Left ventricle myocardium superior (tissue), 1 donor: ENCODE measurements at places on chromosomes 2 and 18.

- no peak for DNase-seq
Observed at GRCh38 chr2:129717560-129718130, 261.8 kb upstream of the RAB6C start.

DNA sequence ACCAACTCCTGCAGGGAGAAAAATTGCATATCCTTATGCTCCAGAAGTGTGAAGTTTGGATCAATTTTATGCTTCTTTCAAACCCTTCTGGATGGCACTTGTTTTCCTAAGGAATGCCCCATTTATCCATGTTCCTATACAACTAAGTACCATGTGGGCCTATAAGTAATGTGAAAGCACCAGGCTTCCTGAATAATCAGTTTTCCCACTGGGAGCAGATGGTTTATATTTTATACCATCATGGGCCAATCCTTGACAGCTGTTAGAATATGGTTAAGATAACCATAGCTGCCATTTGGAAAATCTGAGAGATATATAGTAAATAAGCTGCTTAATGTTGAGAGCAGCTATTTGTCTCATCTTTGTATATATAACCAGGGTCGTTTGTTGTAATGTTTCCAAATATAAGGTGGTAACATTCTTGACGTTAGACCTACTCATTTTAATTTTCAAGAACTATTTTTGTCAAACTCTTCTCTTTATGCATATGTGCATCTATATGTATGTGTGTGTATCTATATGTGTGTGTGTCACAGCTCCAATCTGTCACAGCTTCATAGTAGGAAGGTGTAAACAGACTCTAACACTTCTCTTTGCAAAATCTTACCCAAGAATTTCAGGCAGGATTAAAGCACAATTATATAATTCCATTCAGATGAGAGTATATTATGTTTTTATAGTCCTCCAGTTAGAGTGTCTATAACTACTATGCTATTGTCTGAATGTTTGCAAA is 458.7 kb upstream of the GCFC2 start:
- DNase-seq: no peak

- no peak for DNase-seq
Observed at GRCh38 chr2:17680119-17680518, 73.5 kb downstream of the SMC6 start.

DNA sequence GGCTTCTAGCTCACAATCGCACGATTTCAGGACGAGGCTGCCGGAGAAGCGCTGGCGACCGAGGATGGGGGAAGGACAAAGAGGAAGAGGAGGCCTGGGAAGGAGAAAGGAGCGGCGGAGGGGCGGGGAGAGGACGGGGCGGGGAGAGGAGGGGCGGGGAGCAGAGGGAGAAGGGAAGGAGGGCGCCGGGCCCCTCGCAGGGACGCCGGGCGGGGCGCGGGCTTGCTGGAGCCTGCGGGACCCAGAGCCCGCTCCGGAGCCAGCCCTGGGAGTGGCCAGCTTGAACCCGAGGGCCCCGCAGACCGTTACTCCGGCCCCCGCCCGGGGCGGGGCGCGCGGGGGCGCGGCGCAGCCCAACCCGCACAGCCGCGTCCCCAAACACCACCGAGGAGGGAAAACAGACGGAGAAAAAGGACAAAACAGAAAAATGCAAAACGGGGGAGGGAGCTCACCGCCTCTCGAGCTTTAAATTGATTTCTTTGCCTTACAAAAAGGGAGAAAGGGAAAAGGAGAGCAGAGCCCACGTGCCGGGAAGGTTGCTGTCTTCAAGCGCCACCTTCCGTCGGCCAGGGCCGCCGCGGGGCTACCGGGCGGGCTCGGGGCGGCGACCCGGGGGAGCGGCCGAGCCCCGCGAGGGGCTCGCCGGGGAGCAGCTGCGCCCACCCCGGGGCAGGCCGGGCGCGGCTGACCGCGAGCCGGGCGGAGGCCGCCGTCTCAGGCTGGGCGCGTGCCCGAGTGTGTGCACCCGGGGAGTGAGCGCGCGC is 781 bp upstream of the SOX11 start:
- DNase-seq: no peak

DNA sequence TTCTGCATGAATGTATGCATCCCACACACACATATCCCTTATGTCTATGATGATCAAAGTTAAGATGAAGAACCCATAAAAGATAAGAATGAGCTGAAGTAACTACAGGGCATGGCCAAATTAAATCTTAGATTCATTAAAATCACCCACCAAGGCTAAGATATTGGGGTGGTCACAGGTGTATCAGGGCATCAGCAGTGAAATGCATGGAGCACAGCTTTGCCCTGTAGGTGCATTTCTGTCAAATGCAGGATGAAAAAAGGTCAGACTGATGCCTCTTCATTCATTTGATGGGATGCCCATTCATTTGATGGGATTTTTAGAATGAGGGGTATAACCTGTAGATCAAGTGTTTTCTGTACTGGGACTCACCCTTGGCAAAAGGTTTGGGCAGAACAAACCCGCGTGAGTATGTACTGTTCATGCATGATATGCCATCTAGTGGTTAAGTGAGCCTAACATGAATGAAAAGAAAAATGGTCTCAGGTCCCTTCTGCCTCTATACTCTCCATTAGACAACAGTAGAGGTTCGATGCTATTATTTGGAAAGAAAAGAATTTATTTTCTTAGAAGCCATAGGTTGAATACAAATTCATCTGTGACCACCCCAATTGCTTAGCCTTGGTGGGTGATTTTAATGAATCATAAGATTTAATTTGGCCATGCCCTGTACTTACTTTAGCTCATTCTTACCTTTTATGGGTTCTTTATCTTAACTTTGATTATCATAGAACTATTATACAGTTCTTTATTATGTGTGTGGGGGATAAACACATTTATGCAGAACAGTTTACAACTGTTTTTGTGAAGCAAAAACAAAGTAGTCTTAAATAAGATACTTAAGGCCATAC is 43.2 kb upstream of the NOSTRIN start:
- no peak for DNase-seq

GRCh38 chr2:216215658-216216390 is 106.7 kb downstream of the XRCC5 start:
- no peak for DNase-seq

GRCh38 chr2:1626271-1626681 is 118.0 kb downstream of the PXDN start:
- DNase-seq: no peak

DNA sequence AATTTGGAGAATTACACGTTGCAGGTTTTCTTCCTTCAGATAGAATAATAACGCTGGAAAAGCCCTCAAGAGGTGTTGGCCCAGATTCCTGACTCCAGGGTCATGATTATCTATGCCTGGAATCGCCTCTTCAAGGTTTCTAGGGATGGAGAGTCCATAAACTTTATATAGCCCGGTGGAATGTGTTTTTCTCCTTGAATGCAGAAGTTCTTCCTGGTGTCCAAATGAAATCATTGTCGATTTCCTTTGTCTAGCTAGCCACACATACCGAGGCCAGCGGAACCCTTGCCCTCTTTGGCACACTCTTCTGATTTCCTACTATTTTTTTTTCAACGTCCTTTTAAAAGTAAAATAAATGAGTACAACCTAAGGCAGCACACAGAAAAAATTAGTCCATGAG is 117.8 kb downstream of the PID1 start:
- DNase-seq: no peak

- no peak for DNase-seq
Observed at GRCh38 chr2:37323176-37323780, 1.4 kb downstream of the PRKD3 start.

- DNase-seq: no peak
Observed at GRCh38 chr2:148209603-148210002, 188.7 kb downstream of the MBD5 start.
